Left lung (tissue), 14 donors: ENCODE measurements at places on chromosomes 5 and 9.

DNA sequence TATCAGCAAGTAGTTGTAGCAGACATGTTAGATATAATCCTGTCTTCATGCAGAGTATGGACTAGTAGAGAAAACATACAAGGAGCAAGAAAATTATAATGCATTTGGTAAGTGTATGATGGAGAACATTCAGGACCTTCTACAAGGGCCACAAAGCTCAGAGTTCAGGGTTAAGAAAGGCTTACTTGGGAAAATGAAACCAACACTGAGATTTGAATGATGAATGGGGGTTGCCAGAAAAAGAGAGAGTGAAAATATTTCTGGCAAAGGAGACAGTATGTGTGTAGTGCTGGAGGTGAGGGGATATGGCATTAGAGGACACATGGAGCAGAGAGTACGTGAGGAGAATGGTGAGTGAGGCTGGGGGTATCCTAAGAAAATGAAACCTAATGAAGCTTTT is 169.8 kb upstream of the STK32A start:
- no peak overlapping the region for H3K4me3 ChIP-seq
- DNase-seq: no peak
- no peaks in the 10 kb centered on the region for H3K4me1 ChIP-seq

DNA sequence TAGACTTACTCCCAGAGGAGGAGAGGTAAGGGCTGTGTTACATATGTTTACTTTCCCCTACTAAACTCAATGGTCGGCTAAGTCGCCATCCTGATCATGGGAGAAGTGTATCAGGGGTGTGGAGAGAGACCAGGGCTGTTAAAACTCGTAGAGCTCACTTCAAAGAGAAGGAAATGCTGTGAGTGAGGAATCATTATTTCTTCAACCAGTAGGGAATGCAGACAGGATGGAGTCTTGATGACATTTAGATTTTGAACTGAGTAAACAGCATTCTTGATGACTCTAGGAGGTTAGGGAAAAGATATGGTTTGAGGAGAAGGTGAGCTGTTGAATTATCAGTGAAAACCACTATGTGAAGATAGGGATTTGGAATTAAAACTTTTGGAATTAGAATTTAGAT is 17.3 kb downstream of the RECK start:
- H3K4me3 ChIP-seq: no peak overlapping the region
- H3K4me1 ChIP-seq: no peaks in the 10 kb centered on the region
- H3K27me3 ChIP-seq: no peaks in the 10 kb centered on the region
- DNase-seq: no peak
- no peaks in the 10 kb centered on the region for H3K36me3 ChIP-seq

DNA sequence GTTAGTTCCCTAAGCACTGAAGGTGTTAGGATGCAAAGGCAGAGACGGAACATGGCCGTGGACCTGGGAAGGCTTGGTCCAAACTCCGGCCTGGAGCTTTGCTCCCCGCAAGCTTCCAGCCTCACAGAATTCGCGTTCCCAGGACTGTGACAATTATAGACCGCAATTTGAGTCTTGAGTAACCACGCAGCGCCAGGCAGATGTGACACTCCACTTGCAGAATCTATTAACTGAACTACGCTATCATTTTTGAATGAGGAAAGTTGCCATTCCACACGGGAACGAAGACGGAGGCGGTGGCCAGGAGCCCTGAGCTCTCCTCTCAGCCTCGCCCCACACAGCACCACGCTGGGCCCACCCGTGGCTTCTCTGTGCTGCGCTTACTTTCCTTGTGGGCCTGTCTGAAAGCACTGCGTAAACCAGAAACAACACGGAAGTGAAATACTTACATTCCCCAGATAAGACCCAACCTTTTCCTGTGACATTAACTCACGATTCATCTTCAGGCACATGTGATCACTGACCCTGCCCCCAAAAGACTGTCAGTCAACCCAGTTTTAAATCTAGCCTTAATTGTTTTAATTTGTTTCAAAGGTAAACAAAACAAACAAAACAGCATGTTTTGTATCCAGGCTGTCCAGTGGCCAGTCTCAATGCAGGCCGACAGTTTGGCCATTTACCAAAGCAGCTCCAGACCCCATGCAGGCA is 16.1 kb upstream of the COL5A1 start:
- H3K27ac ChIP-seq: no peak overlapping the region
- H3K27me3 ChIP-seq: no peaks in the 10 kb centered on the region
- no peak overlapping the region for H3K4me3 ChIP-seq
- no peak for DNase-seq
- no peaks in the 10 kb centered on the region for H3K4me1 ChIP-seq

GRCh38 chr5:159456722-159457465 is 126.6 kb upstream of the IL12B start:
- DNase-seq: no peak
- no peak overlapping the region for H3K4me3 ChIP-seq
- H3K27ac ChIP-seq: no peak overlapping the region
- peaks cover 5% of the 10 kb centered on the region for H3K4me1 ChIP-seq

- no peaks in the 10 kb centered on the region for H3K36me3 ChIP-seq
- no peak overlapping the region for H3K4me3 ChIP-seq
- no peaks in the 10 kb centered on the region for H3K27me3 ChIP-seq
- H3K27ac ChIP-seq: no peak overlapping the region
- DNase-seq: no peak
Observed at GRCh38 chr5:10912435-10912834, 151.4 kb upstream of the DAP start.

DNA sequence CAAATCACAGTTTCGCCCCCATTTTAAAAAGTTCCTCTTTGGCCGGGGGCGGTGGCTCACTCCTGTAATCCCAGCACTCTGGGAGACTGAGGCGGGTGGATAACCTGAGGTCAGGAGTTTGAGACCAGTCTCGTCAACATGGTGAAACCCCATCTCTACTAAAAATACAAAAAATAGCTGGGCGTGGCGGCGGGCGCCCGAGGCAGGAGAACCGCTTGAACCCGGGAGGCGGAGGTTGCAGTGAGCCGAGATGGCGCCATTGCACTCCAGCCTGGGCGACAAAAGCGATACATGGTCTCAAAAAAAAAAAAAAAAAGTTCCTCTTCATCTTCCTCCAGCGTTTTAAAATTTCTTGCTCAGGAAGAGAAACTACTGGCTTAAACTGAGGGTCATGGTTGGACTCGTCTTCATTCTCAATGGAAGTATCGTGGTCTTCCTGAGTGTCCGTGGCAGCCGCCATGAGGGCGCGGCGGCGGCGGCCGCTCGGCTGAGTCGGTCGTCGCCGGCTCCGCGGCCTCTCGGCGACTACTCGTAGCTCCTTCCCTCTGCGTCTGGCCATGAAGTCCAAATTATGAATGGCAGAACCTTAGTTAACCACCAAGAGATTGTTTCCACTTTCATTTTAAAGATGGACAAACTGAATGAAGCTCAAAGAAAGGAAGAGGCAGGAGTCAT is 92.1 kb upstream of the NR5A1 start:
- DNase-seq: no peak
- H3K4me1 ChIP-seq: no peaks in the 10 kb centered on the region
- H3K27ac ChIP-seq: no peak overlapping the region
- H3K27me3 ChIP-seq: no peaks in the 10 kb centered on the region

GRCh38 chr9:96417661-96418082 is 498 bp downstream of the ZNF367 start:
- H3K4me3 ChIP-seq: peak overlapping the region; percentile 90
- H3K4me1 ChIP-seq: peaks cover 49% of the 10 kb centered on the region
- no peaks in the 10 kb centered on the region for H3K27me3 ChIP-seq
- H3K27ac ChIP-seq: peak overlapping the region; percentile 78
- no peaks in the 10 kb centered on the region for H3K36me3 ChIP-seq
- no peak for DNase-seq

GRCh38 chr5:177392765-177393164 is 7.7 kb downstream of the PFN3 start:
- no peak overlapping the region for H3K4me3 ChIP-seq
- H3K27me3 ChIP-seq: no peaks in the 10 kb centered on the region
- H3K4me1 ChIP-seq: peaks cover 14% of the 10 kb centered on the region

DNA sequence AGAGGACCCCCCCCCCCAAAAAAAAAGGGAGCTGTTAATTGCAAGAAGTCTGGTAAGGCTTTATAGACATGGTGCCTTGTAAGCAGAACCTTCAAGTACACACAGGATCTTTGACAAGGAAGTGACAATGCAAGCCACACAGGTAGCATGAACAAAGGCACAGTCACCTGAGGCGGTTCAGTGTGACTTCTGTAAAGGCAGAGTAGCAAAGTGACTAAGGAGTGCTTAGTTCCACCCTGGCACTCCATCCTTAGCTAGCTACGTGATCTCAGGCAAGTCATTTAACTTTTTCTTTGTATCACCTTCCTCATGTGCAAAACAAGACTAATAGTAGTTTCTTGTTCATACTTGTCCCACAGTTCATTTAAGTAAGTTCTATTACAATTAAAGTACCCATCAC is 282.0 kb downstream of the PRELID2 start:
- H3K36me3 ChIP-seq: no peaks in the 10 kb centered on the region
- no peak overlapping the region for H3K4me3 ChIP-seq
- DNase-seq: no peak
- H3K27me3 ChIP-seq: no peaks in the 10 kb centered on the region
- H3K4me1 ChIP-seq: no peaks in the 10 kb centered on the region
- H3K27ac ChIP-seq: no peak overlapping the region

DNA sequence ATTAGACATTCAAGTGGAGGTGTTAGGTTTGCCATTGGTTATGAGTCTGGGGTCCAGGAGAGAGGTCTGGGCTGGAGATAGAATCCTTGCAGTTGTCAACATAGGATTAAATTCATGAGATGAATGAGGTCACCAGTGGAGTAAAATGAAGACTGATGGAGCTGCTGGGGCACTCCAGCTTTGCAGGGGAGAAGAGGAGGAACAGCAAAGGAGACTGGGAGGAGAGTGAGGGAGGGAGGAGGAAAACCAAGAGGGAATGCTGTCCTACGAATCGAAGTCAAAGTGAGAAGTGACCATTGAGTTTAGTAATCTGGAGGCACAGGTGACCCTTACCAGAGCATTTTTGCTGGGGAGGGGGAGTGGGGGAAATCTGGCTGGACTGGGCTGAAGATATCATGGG is 178.2 kb upstream of the NR3C1 start:
- H3K4me3 ChIP-seq: no peak overlapping the region
- no peak overlapping the region for H3K27ac ChIP-seq
- no peaks in the 10 kb centered on the region for H3K27me3 ChIP-seq
- no peaks in the 10 kb centered on the region for H3K36me3 ChIP-seq
- peaks cover 25% of the 10 kb centered on the region for H3K4me1 ChIP-seq

GRCh38 chr5:125409861-125410536 is 663.6 kb upstream of the ZNF608 start:
- no peaks in the 10 kb centered on the region for H3K27me3 ChIP-seq
- H3K4me3 ChIP-seq: no peak overlapping the region
- no peaks in the 10 kb centered on the region for H3K36me3 ChIP-seq
- no peak for DNase-seq

DNA sequence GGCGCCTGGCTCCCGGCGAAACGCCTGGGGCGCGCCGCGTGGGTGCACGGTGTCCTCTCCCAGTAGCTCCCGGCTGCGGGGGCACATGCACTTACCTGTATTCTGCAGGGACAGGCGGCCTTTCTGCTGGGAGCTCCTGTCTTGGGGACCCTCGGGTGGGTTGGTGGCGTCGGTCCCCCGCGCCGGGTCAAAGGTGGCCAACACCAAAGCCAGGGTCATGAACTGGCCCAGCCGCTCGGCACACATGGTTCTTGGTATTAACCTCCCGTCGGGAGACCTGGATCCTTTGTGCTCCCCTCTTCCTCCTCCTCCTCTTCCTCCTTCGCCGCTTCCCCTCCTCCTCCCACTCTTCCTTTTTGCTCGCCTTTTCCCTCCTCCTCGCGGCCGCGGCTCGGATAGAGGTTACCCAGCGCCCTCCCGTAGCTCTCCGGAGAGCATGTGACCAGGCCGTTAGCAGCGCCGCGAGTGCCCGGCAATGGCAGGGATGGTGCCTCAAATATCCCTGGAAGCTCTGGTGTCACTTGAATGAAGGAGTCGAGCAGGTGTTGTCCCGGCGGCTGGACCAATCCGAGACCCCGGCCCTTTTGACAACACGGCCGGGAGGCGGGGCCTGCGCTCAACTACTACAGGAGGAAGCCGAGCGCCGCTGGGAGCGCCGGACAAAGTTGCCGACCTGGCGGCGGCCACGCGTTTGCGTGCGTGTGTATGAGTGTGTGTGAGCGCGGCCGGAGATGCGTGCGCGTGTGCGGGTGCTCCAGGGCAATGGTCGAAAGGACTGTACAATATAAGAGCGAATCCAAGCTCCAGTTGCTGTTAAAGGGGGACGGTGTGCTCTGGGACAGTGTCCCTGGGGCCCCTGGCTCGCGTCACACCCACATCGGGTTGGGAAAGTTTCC is at the start of gene STC2:
TSS of gene STC2 (minus strand) at position 467 of the 896 bp plus-strand sequence. CDS start at position 246, 221 bp downstream.
- H3K27me3 ChIP-seq: peaks cover 96% of the 10 kb centered on the region
- H3K36me3 ChIP-seq: no peaks in the 10 kb centered on the region
- peak; percentile 85 for DNase-seq
- peak within 1 kb of the TSS; percentile 4 for H3K27ac ChIP-seq
- H3K4me3 ChIP-seq: peak within 1 kb of the TSS; percentile 42

DNA sequence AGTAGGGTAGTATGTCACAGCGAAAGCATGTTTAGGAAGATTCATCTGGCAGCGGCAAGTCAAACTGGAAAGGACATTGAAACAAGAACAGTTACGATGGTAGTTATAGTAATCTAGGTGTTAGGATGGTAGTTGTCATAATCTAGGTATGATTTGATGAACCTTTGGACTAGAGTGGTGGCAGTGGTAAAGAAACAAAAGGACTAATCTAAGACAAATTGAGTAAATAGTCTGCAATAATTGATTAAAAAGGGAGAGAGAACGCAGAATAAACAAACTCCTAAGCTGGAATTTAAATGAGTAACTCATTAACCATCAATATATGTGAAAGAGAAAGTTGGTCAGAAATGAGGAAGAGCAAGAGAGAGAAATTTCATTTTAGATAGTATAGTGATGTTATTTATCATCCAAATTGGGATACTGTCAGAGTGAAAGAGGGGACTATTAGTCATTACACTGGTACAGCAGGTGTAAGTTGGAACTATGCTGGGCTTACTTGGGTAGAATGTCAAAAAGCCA is 56.8 kb downstream of the MTREX start:
- no peak for DNase-seq
- H3K4me1 ChIP-seq: no peaks in the 10 kb centered on the region
- no peaks in the 10 kb centered on the region for H3K27me3 ChIP-seq
- H3K4me3 ChIP-seq: no peak overlapping the region
- no peaks in the 10 kb centered on the region for H3K36me3 ChIP-seq

- H3K4me1 ChIP-seq: peaks cover 23% of the 10 kb centered on the region
- no peaks in the 10 kb centered on the region for H3K27me3 ChIP-seq
- H3K36me3 ChIP-seq: peaks cover 9% of the 10 kb centered on the region
- peak; percentile 97 for DNase-seq
- peak within 1 kb of the TSS; percentile 86 for H3K27ac ChIP-seq
Observed at GRCh38 chr5:43602461-43603343, at the start of gene NNT. Gene NNT, plus strand, starts transcription at chr5:43603180. Its CDS starts 6,016 bp downstream, at chr5:43609196.

- no peaks in the 10 kb centered on the region for H3K36me3 ChIP-seq
- H3K4me3 ChIP-seq: peak overlapping the region; percentile 14
- peak overlapping the region; percentile 87 for H3K27ac ChIP-seq
- no peaks in the 10 kb centered on the region for H3K27me3 ChIP-seq
- no peak for DNase-seq
- peaks cover 34% of the 10 kb centered on the region for H3K4me1 ChIP-seq
Observed at GRCh38 chr9:3507395-3508077, 18.3 kb downstream of the RFX3 start.

GRCh38 chr5:61817472-61818326 is 485.6 kb downstream of the ZSWIM6 start:
- H3K4me3 ChIP-seq: no peak overlapping the region
- no peaks in the 10 kb centered on the region for H3K27me3 ChIP-seq
- H3K27ac ChIP-seq: no peak overlapping the region
- H3K4me1 ChIP-seq: peaks cover 7% of the 10 kb centered on the region
